Kidney tubule cell (primary cell): ENCODE measurements at places on chromosomes 4 and X.
A peak's percentile ranks its signal among the peaks of the same experiment; 100 is the strongest.

GRCh38 chr4:108107101-108107500 lies 61.6 kb downstream of the LEF1 start:
- DNase-seq: no peak

DNA sequence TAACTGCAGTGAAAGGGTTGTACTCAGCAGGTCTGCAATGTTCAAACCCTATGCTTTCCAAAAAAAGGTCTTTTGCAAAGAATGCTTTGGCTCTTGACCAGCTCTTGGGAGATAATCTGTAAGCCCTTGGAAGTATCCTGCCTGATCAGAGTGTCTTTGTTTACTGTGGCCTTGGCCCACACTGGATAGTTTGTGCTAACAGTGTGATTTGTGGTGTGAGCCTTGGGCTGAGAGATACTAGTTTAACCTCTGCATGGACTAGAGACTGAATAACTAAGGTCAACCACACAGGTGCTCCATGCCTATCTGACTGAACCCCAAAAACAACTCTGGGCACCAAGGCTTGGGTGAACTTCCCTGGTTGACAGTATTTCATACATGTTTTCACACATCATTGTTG lies 3.6 kb upstream of the MAGED1 start:
- DNase-seq: no peak

DNA sequence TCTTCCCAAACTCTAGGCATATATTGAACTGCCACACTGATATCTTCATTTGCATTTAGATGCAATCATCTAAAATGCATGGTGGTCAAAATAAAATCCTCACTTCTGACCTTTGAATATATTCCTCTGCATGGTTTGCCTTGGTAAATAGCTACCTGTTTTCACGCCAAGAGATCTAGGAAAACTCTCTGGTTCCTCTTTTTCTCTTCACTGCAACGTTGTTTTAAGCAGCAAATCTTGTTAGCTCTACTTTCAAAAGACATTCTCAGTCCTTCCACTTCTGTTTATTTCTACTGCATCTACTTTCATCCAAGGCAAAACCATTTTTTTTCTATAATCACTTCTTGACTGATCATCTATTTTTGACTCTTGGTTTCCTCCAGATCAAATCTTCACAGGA lies 1001.6 kb upstream of the GRID2 start:
- DNase-seq: no peak

DNA sequence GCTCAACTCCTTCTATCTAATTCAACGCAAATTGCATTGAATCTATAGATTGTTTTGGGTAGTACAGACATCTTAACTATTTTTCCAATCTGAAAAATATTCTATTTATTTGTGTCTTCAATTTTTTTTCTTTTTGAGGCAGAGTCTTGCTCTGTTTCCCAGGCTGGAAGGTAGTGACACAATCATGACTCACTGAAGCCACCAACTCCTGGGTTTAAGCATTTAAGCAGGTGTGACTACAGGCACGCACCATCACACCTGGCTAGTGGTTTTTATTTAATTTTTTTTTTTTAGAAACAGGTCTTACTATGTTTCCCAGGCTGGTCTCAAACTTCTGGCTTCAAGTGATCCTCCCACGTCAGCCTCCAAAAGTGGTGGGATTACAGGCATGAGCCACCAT lies 98.3 kb downstream of the GK start:
- DNase-seq: peak; percentile 65

DNA sequence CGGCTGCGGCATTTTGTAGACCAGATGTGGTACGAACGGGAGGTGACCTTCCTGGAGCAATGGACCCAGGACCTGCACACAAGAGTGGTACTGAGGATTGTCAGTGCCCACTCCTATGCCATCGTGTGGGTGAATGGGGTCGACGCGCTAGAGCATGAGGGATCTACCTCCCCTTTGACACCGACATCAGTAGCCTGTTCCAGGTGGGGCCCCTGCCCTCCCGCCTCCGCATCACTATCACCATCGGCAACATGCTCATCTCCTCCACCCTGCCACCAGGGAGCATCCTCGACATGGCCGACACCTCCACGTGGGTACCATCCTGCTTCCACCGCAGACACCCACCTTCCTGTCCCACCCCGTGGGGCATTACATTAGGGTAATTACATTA lies 46.2 kb downstream of the SMARCA5 start:
- DNase-seq: no peak

DNA sequence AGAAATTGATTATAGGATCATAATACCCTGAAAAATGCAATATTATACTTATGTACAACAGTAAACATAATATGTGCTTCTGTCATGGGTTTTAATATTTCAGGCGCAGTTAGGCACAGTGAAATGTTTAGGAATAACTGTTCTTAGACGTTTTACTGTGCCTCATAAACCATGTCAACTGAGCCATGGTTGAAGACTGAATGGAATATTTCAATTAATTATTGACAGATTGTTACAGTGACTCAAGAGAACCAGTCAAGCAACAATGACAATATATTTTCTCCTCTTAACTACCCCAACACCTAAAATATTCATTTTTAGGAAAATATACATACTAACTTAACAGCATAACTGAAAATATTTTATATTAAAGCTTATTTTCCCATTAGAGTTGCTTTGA lies 852.7 kb upstream of the FRG1 start:
- peak; percentile 69 for DNase-seq

- DNase-seq: peak; percentile 17
These were observed 500 bp downstream of the GAR1 start for GRCh38 chr4:109816082-109816442.

GRCh38 chr4:186248643-186249042 lies 17.3 kb upstream of the F11 start:
- DNase-seq: no peak

DNA sequence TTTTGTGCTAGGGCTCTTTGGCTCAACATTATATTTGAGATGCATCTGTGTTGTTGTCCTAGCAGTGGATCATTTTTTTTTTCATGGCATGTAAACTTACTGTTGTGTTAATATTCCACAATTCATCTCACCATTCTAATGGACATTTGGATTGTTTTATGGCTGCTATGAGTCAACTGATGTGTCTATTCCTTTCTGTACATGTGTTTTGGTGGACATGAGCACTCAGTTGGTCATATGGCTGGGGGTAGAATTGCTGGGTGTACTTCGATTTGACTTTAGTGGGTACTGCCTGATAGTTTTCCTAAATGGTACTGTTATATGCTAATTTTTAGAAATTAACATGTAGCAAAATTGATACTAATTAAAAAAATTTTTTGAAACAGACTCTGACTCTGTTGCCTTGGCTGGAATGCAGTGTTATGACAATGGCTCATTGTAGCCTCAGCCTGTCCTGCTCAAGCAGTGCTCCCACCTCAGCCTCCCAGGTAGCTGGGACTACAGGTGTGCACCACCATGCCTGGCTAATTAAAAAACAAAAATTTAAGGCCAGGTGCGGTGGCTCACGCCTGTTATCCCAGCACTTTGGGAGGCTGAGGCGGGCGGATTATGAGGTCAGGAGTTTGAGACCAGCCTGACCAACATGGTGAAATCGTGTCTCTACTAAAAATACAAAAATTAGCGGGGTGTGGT lies 9.0 kb downstream of the FAM193A start:
- DNase-seq: no peak

DNA sequence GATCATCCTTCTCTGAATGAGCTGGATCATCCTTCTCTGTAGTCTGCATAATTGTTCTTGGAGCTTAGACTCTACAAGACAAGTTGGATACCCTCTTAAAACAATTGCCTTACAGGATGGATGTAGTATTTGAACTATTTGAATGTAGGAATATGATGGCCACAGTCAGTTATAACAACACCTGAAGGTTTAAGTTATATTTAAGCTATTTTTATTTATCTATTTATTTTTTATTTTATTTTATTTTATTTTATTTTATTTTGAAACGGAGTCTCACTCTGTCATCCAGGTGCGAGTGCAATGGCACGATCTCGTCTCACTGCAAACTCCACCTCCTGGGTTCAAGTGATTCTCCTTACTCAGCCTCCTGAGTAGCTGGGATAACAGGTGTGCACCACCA lies 149.9 kb upstream of the SLIT2 start:
- DNase-seq: no peak

DNA sequence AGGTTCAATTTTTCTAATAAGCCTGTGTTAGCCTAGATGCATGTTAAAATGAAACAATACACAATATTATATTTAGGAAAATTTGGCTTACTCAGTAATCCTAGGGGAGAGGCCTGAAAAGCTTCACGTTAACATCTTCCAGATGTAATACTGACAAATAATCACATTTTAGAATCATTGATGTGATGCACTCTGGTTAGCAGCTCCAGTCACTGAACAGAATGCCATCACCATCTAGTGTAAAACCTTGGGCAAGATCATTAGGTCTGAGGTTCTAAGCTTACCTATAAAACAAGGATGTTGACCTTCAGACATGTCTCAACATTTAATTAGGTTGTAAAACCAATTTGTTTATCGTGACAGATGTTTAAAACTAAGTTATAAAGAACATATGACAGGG lies 1704.8 kb downstream of the STIM2 start:
- DNase-seq: no peak

GRCh38 chr4:92241094-92241493 lies 62.7 kb upstream of the GRID2 start:
- DNase-seq: no peak
